ENCODE measurements at places on chromosomes 1 and 21.

DNA sequence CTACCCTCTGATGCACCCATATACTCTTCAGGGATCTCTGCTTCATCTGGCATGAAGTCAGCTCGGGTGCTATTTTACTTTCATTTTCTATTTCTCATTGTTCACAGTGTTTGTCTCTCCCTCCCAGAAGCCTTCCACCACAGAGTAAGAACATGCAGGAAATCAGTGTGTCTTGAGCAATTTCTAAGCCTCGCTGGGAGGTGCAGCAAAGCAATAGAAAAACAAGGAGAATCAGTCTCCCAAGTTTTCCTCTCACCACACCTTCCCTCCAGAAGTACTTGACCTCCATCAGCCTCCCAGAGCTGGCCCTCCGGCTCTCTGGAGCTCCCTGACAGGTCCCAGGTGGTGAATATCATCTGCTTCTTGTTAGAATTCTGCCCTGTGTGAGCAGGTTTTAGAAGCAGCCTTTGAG is 594.7 kb upstream of the CAMK1G start:
- peak; percentile 90 for DNase-seq

- DNase-seq = no peak
Observed at GRCh38 chr1:207279652-207280051, 41.8 kb upstream of the CD55 start.

- DNase-seq = peak; percentile 78
Observed at GRCh38 chr1:90721210-90722194, 4.4 kb upstream of the BARHL2 start.

DNA sequence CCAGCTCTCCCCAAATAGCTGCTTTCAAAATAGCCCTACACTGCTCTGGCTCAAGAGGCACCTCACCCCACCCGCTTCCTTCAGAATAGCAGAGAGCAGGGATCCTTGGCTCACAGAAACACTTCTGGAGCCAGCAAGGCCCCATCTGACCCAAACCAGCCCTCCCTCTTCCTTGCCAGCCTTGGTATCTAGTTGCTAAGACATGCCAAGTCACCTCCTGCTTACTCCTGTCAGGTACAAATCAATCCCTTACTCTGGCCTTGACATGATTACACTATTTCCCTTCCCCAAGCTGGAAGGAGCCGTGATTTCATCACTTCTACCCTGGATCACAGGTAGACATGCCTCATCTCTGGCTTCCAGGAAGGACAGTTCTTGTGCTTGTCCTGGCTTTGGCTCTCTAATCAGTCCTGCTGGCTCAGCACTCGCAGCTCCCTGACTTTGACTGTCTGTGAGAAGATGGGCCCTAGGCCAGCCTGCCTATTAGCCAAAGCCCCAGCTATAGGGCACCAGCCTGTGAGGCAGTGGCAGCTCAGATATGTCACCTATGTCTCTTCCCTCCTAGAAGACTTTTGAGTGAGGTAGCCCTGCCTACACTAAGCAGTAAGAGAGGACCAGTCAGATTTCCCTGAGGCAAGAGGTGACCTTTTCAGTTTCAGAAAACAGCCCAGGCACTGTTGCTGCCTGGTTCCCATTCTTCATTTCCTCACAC is 8.9 kb upstream of the MUTYH start:
- peak; percentile 83 for DNase-seq

DNA sequence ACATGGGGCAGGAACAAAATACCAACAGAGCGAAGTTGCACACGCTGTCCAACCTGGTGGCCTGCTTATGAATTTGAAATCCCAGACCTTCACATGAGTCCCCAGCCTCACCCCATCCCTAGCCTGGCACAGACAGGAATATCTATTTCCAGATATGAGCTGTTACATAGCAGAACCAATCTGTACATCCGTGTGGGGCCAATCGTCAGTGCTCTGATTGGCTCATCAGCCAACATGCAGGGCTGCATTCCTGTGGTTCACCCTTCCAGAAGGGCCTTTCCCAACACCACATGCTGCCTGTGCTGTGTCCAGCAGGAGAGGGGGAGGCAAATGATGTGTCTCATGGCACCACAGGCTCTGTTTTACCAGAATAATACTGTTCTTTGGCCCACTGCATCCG is 31.3 kb downstream of the CCN1 start:
- peak; percentile 95 for DNase-seq

GRCh38 chr1:6869545-6869944 is 84.3 kb downstream of the CAMTA1 start:
- DNase-seq = no peak

- DNase-seq = no peak
Observed at GRCh38 chr1:205350124-205350523, 6.6 kb downstream of the KLHDC8A start.

- no peak for DNase-seq
Observed at GRCh38 chr1:38817267-38818174, 42.1 kb downstream of the RRAGC start.

- no peak for DNase-seq
Observed at GRCh38 chr1:3492545-3493246, 38.2 kb downstream of the ARHGEF16 start.

DNA sequence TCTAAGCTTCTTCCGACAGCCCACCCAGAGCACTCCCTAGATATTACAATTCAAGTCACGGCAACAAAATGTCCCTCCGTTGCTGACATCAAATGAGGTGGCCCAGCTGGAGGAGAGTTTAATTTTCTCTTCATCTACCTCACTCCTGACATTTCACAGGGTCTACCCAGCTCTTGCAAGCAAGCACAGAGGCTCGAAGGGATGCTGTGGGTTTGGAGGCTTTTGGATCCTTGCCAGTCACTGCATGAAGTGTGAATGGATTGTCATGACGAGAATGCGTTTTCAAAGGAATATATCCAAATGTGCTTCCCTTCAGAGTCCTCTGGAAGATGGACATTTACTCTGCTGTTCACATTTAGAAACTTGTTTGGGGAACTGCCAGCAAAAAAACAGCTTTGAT is 33.5 kb downstream of the CAPN8 start:
- no peak for DNase-seq

- DNase-seq = no peak
Observed at GRCh38 chr1:33660244-33660643, 187.8 kb downstream of the ZSCAN20 start.
